Subcutaneous preadipocyte (primary cell): ENCODE measurements at places on chromosomes 5 and 9. TPM values are rescaled to one million over a fixed set of nuclear protein-coding genes. Genes with fewer than 3 reads are reported as not detected.

Gene EDIL3
- total RNA-seq: 0.37 and 0.59 TPM in 2 replicates

Gene PCDHA9
- total RNA-seq: under 0.01 TPM in 2 replicates

Gene GABRP
- under 0.01 and 0.20 TPM in 2 replicates for total RNA-seq

Gene PRRX2
- 5.1 and 21.3 TPM in 2 replicates for total RNA-seq

Gene CCL19
- not detected in 2 replicates for total RNA-seq

Gene GNAQ
- 25.0 and 31.7 TPM in 2 replicates for total RNA-seq

Gene HACD4
- 3.7 and 4.1 TPM in 2 replicates for total RNA-seq

Gene AGTPBP1
- 17.6 and 20.5 TPM in 2 replicates for total RNA-seq

Gene PCDHGB4
- total RNA-seq: 5.9 and 8.8 TPM in 2 replicates

Gene SPINK4
- total RNA-seq: not detected in 2 replicates

Gene CDC20B
- total RNA-seq: not detected in 2 replicates

Gene SVEP1
- 16.2 and 16.4 TPM in 2 replicates for total RNA-seq

Gene IFNB1
- not detected in 2 replicates for total RNA-seq

Gene OMD
- total RNA-seq: 0.20 and 0.37 TPM in 2 replicates

Gene PCDHGA5
- total RNA-seq: 0.73 and 1.2 TPM in 2 replicates

Gene PCDHGA2
- total RNA-seq: 1.4 and 1.5 TPM in 2 replicates

Gene WDR38
- not detected in 2 replicates for total RNA-seq

Gene DNAH5
- total RNA-seq: 0.39 and 0.73 TPM in 2 replicates

Gene PCDHGC4
- 2.2 and 2.7 TPM in 2 replicates for total RNA-seq

Gene MAST4
- total RNA-seq: 4.8 and 10.0 TPM in 2 replicates

Gene MARCOL
- total RNA-seq: not detected in 2 replicates

Gene PCDHGB3
- total RNA-seq: 2.2 and 2.9 TPM in 2 replicates

Gene SLC34A1
- not detected in 2 replicates for total RNA-seq

Gene IRGM
- total RNA-seq: under 0.01 and 0.20 TPM in 2 replicates

Gene RUSC2
- total RNA-seq: 17.3 and 25.8 TPM in 2 replicates

Gene RETREG1
- total RNA-seq: 2.7 and 5.1 TPM in 2 replicates

Gene XRCC4
- total RNA-seq: 11.4 and 12.5 TPM in 2 replicates

Gene UBQLN1
- total RNA-seq: 75.3 and 113 TPM in 2 replicates

Gene FBN2
- total RNA-seq: 32.0 and 96.6 TPM in 2 replicates

Gene SPATA31C1
- not detected in 2 replicates for total RNA-seq

Gene ADAMTS12
- 28.0 and 28.7 TPM in 2 replicates for total RNA-seq
